ENCODE measurements at places on chromosomes 11 and 22. TPM values are rescaled to one million over a fixed set of nuclear protein-coding genes. Genes with fewer than 3 reads are reported as not detected.

DERL3 gene
- total RNA-seq: 6.7 TPM

CRYBB2 gene
- total RNA-seq: not detected

RASL10A gene
- total RNA-seq: 1.8 TPM

OR51I1 gene
- not detected for total RNA-seq

MAPK8IP2 gene
- 1.4 TPM for total RNA-seq
